ENCODE measurements at places on chromosomes 5 and 9. TPM values are rescaled to one million over a fixed set of nuclear protein-coding genes. Genes with fewer than 3 reads are reported as not detected.

GRCh38 chr5:80147119-80147815 lies 108.6 kb downstream of the SERINC5 start:
- H3K4me3 ChIP-seq = no peak overlapping the region
- no peaks in the 10 kb centered on the region for H3K36me3 ChIP-seq
- no peaks in the 10 kb centered on the region for H3K4me1 ChIP-seq
- no peak for DNase-seq

DNA sequence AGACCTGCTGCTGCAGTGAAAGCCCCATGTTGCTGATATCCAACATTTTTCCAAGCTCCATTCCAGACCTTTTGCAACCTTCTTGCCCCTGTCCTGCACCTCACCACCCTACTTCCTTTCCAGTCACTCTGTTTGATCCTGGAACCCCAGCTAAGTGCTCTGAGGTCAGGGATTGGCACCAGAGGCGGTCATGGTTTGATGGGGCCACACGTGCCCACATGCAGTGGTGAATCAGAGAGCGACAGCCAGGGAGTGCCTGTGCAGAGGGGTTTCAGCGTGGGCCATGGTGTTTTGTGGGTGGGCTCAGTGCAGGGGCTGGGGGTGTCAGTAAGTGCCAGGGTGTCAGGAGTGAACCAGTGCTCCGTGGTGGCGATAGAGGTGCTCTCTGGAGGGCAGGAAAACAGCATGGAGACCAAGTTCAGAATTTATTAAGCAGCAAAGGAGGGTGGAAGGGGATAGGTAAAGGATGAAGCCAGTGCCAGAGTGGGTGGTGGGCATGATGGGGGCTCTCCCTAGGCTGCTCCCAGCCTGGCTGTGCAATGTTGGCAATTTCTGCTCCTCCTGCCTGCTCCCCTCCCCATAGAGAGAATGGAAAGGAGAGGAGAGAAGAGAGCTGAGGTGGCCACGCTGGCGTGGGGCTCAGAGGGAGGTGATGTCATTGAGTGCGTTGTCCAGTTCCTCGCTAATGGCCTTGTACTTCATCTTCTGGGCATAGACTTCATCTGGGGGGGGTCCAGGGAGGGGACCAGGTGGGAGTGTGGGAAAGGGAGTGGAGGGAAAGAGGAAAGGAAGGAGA lies 7.0 kb downstream of the TPM2 start:
- DNase-seq = no peak
- H3K27ac ChIP-seq = no peak overlapping the region
- H3K4me3 ChIP-seq = no peak overlapping the region
- H3K4me1 ChIP-seq = no peaks in the 10 kb centered on the region
- no peaks in the 10 kb centered on the region for H3K27me3 ChIP-seq
- H3K36me3 ChIP-seq = no peaks in the 10 kb centered on the region

DNA sequence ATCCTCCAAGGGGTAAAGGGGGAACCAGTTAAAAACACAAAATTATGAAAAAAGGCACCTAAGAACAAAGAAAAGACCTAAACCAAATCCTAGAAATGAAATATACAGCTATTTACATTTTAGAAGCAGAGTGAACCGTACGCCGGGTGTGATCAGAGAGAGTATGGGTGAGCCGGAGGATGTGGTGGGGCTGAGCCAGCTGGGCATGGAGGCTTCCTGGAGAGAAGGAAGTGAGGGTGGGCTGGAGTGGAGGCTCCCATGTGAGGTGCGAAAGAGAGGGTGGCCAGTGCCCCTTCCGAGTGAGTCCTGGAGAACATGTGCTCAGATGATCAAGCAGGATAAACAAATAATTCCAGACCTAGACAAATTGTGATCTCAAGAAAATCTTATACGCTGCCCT lies 111.6 kb downstream of the CACNA1B start:
- no peaks in the 10 kb centered on the region for H3K4me1 ChIP-seq
- no peak for DNase-seq
- no peaks in the 10 kb centered on the region for H3K36me3 ChIP-seq
- H3K27ac ChIP-seq = no peak overlapping the region
- H3K4me3 ChIP-seq = no peak overlapping the region

DNA sequence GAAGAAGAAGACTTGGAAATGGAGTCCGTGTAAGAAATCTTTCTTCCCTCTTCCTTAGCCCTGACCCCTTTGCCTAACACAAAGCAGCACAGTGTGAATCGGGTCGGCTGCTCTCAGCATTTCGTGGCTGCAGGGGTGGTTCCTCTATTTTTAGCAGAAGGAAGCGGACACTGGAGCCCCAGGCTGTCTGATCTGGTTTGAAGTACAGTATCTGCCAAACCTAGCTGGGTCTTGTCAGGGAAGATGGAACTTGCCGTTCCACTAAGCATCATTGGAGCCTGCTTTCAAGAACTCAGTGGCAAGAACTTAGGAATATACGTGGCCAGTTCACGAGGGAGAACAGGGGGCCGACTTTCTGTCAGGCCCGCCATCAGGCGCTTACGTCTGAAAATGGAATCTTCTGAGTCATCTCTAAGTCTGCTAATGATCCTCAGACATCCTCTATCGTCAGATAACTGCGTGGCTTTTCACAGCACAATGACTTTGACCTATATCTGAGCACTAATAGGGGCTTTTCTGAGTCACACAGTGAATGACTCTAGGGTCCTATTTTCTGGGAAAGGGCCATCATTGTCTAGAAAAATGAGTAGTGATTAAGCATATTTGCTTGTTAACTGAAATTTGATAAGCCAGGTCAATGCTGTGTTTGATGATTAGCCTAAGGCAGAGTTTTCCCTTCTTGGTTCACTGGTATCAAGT lies 43.3 kb upstream of the NCS1 start:
- no peak for DNase-seq
- H3K36me3 ChIP-seq = no peaks in the 10 kb centered on the region
- no peaks in the 10 kb centered on the region for H3K4me1 ChIP-seq
- H3K4me3 ChIP-seq = no peak overlapping the region
- peak overlapping the region; percentile 36 for H3K27ac ChIP-seq

DNA sequence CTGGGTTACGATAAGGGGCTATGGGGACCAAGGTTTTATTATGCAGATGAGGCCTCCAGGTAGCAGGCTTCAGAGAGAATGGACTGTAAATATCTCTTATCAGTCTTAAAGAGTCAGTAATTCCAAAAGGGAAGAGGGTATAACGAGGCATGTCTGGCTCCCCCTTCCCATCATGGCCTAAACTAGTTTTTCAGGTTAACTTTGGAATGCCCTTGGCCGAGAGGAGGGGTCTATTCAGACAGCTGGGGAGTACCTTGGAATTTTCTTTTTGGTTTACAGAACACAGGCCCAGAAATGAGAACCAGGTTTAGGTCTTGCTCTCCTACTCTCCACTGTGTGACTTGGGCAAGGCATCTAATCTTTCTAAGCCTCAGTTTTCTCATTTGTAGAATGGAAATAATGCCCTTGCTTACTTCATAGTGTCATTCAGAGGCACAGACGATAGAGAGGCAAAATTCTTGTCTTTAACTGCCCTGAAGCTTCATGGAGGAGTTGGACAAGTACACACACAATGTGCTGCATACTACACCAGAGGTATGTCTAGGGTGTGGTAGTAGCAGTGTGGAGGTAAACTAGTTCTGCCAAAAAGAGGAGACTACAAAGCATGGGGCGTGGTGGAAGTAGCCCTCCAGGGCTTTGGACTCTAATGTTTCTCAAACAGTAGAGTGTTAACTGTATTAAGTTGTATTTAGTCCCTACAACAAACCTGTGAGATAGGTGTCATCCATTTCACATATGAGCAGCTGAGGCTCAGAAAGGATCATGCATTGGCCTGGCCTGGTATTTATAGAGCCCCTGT lies 45.5 kb downstream of the IRF1 start:
- H3K27ac ChIP-seq = peak overlapping the region; percentile 82
- H3K27me3 ChIP-seq = no peaks in the 10 kb centered on the region

GRCh38 chr5:159630545-159630944 lies 285.7 kb upstream of the ADRA1B start:
- no peaks in the 10 kb centered on the region for H3K36me3 ChIP-seq
- no peak overlapping the region for H3K4me3 ChIP-seq
- DNase-seq = no peak
- H3K27ac ChIP-seq = no peak overlapping the region
- no peaks in the 10 kb centered on the region for H3K27me3 ChIP-seq

DNA sequence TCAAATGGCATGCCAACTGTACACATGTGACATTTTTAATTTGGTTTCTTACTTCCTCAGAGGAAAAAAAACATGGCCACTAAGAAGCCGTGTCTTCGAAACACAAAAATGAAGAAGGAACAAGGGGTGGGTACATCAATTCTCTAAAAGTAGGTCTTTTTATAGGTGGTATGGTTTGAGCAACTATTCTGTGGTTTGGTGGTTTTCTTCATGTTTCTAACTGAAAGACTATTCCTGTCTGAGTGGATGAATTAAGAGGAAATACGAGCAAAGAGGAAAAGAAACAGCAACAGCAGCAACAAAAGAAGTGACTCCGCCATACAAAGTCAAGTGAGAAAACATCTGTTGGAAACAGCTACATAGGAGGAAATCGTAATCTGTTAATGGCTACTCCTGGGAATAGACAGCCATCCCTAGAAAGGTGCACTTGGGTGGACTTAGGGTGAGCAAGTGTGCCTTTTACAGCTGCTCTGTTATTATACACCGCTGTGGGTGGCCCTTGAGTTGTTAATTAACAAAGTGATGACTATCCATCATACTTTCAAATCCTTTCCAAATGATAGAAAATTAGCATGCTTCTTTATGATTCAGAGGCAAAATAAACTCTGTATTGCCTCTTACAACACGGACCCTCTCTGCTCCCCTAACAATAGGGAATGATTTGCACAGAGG lies 575.8 kb downstream of the TLE1 start:
- H3K27me3 ChIP-seq = no peaks in the 10 kb centered on the region
- no peaks in the 10 kb centered on the region for H3K4me1 ChIP-seq
- H3K36me3 ChIP-seq = no peaks in the 10 kb centered on the region
- no peak overlapping the region for H3K4me3 ChIP-seq
- DNase-seq = no peak
- no peak overlapping the region for H3K27ac ChIP-seq

GRCh38 chr9:108374626-108375025 lies 481.2 kb downstream of the ACTL7B start:
- H3K36me3 ChIP-seq = no peaks in the 10 kb centered on the region
- H3K4me3 ChIP-seq = no peak overlapping the region
- no peaks in the 10 kb centered on the region for H3K27me3 ChIP-seq
- H3K27ac ChIP-seq = no peak overlapping the region
- H3K4me1 ChIP-seq = no peaks in the 10 kb centered on the region

- H3K27me3 ChIP-seq = no peaks in the 10 kb centered on the region
- H3K36me3 ChIP-seq = no peaks in the 10 kb centered on the region
- no peak overlapping the region for H3K4me3 ChIP-seq
- H3K27ac ChIP-seq = no peak overlapping the region
- no peak for DNase-seq
Observed at GRCh38 chr9:118088090-118088489, 383.9 kb downstream of the TLR4 start.

- H3K27ac ChIP-seq = no peak overlapping the region
- H3K27me3 ChIP-seq = no peaks in the 10 kb centered on the region
- no peak overlapping the region for H3K4me3 ChIP-seq
- H3K36me3 ChIP-seq = no peaks in the 10 kb centered on the region
- H3K4me1 ChIP-seq = no peaks in the 10 kb centered on the region
- DNase-seq = no peak
Observed at GRCh38 chr9:87579781-87580541, 82.3 kb downstream of the DAPK1 start.

- no peaks in the 10 kb centered on the region for H3K36me3 ChIP-seq
- H3K4me3 ChIP-seq = no peak overlapping the region
- no peak for DNase-seq
- no peak overlapping the region for H3K27ac ChIP-seq
- H3K27me3 ChIP-seq = no peaks in the 10 kb centered on the region
Observed at GRCh38 chr5:14090290-14090689, 52.9 kb upstream of the TRIO start.

DNA sequence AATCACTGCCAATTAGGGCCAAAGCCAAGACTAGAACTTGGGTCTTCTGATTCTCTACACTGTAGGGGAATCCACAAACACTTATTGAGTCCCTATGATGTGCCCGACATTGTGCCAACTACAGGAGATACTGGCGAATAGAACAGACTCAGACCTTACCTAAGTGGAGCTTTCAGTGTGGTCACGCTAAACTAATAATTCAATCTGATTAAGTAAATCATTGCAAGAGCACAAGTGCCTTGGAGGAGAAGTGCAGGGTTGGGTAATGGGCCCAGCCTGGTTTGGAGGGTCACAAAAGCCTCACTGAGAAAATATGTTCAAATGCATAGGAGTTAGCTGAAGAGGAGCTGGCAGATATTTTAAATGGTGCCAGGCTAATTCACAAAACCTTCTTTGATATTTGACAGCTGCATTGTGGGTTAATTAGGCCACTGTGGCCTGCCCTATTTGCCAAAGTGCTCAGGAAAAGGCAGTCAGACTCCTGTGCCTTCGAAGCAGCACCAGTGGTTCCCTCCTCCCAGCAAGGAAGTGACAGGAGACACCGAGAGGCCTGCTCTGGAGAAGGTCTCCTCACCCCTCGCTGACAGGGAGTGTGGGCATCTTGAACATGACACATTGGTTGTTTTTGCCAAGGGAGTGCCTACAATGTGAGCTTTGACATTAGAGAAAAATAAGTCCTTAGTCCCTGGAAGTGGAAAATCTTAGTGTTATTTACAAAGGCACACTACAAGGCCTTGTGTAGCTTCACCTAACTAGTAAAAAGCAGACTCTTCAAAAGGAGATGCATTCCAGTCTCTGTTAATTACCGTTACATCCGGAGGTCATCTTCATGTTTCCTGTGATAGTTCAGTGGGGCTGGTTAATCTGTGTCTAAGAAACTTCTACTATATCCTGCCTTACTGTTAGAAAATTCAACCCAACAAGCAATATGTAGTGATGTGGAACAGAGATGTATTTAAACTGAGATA lies 24.1 kb upstream of the TRAF1 start:
- no peaks in the 10 kb centered on the region for H3K27me3 ChIP-seq
- H3K27ac ChIP-seq = no peak overlapping the region
- DNase-seq = no peak
- H3K36me3 ChIP-seq = no peaks in the 10 kb centered on the region

GRCh38 chr9:87371795-87372355 lies 125.8 kb upstream of the DAPK1 start:
- DNase-seq = no peak
- no peak overlapping the region for H3K4me3 ChIP-seq
- no peaks in the 10 kb centered on the region for H3K27me3 ChIP-seq
- no peaks in the 10 kb centered on the region for H3K4me1 ChIP-seq

- no peaks in the 10 kb centered on the region for H3K36me3 ChIP-seq
- no peak for DNase-seq
Observed at GRCh38 chr9:94979904-94980507, 253.5 kb downstream of the AOPEP start.

DNA sequence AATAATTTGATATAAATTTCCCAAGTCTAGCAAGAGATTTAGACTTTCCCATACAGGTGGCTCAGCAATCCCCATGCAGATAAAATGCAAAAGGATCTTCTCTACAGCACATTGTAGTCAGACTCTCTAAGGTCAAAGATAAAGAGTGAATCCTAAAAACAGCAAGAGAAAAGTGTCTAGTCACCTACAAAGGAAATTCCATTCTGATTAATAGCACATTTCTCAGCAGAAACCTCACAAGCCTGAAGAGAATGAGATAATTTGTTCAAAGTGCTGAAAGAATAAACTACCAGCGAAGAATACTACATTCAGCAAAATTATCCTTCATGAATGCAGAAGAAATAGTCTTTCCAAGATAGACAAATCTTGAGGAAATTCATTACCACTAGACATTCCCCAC lies 493.3 kb downstream of the PRELID2 start:
- H3K4me1 ChIP-seq = no peaks in the 10 kb centered on the region
- no peak for DNase-seq

IRX4 gene
- 0.64 TPM for total RNA-seq

IFNB1 gene
- total RNA-seq = not detected

PCDHGA9 gene
- total RNA-seq = 16.7 TPM

GGTA1 gene
- 6.2 TPM for total RNA-seq

SRP19 gene
- 33.0 TPM for total RNA-seq

SLC6A3 gene
- under 0.01 TPM for total RNA-seq

NFIB gene
- total RNA-seq = 105 TPM

TRAF1 gene
- 8.6 TPM for total RNA-seq

ENTREP1 gene
- 52.7 TPM for total RNA-seq

INSYN2B gene
- 1.3 TPM for total RNA-seq

SLC6A19 gene
- total RNA-seq = not detected

All from breast epithelium (tissue), 4 donors.